ENCODE measurements at places on chromosomes 1 and 21.

- no peak for DNase-seq
These were observed 116.9 kb downstream of the CAMTA1 start for GRCh38 chr1:6902153-6902552.

GRCh38 chr1:115839029-115839678 is 1.8 kb downstream of the NHLH2 start:
- no peak for DNase-seq

DNA sequence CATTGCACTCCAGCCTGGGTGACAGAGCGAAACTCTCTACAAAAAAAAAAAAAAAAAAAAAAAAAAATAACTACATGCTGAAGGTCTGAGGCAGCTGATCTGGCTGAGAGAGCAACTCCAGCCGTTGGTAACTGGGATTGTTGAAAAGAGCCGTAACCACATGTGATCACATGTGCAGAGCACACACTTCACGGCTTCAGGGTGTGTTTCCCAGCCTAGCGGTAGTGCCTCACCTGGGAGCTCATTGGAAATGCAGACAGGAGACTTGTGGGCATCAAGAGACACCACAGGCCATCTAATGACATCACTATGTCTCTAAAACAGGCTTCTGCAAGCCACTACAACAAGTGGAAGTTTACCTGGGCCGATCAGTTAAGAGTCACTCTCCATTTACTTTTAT is 11.8 kb upstream of the OTUD7B start:
- no peak for DNase-seq

GRCh38 chr1:66305927-66306326 is 228.0 kb upstream of the SGIP1 start:
- DNase-seq, result no peak

GRCh38 chr1:219126377-219126776 is 47.3 kb upstream of the LYPLAL1 start:
- no peak for DNase-seq

DNA sequence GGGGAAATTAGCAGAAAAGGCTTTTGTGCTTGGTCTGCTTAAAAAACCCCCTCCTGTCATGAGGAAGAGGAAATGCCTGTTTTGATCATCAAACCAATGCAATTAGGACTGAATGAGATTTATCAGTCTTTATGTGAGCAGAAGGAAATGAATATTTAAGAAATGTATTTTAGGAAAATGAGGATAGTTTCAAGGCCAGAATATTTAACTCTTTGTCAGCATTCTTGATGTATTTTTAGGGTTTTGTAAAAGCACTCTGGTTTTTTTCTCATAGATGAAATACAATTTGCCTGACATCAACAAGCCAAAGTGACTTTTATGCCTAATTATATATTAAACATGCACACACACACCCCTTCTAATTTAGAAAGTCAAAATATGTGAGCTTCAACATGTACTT is 213.8 kb downstream of the GRIK1 start:
- no peak for DNase-seq

DNA sequence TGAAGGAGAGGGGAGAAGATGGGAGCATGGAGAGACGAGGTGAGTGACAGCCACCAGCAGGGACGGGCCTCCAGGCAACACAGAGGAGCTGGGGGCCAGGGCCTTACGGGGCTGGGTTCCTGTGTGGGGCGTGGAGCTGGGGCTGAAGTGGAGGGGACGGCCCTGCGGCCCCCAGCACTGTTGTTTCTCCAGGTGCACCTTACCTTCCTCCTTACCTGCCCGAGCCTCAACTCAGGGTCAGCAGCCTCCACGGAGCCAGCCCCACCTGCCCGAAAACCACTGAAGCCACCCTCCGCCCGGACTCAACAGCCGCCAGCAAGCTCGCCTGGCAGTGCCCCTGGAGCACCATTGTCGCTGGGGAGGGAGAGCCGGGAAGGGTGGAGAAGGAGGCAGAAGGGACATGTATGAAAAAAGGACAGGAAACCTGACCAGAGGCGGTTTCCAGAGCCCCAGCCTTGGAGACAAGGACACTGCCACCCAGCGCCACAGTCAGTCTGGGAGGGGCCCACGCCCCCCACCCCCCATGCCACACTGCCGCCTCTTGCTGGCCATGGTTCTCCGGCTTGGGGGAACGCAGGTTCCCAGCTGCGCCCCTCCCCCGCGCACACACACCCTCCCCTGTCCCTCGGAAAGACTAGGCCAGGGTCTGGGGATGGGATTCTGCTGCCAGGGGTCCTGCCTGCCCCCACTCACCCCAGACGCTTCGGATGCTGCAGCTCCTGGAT is 10.6 kb downstream of the PLA2G2F start:
- no peak for DNase-seq

DNA sequence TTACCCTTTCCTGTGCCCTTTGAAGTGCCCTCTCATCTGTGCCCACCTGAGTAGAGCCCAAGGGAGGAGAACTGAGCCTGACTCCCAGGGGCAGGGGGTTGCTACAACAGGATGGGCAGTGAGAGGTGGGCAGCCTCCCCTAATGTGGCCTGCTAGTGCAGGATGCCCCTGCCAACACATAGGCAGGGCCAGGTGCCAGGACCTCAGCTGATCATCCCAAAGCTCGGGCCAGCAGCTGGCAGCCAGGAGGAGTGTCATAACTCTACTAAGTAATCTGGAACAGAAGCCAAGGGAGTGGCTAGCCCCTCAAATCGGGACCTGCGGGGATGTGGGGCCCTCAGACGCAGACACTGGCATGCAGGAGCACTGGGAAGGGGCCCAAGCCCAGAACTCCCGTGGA is 208.8 kb upstream of the RAB4A start:
- no peak for DNase-seq

DNA sequence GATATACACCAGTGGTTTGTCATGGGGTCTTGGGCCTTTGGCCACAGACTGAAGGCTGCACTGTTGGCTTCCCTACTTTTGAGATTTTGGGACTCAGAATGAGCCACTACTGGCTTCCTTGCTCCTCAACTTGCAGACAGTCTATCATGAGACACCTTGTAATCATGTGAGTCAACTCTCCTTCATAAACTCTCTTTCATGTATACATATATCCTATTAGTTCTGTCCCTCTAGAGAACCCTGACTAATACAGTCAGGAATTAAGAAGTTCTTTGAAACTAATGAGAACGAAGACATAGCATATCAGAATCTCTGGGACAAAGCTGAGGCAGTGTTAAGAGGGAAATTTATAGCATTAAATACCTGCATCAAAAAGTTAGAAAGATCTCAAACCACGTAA is 110.8 kb downstream of the SLC5A9 start:
- DNase-seq, result no peak

DNA sequence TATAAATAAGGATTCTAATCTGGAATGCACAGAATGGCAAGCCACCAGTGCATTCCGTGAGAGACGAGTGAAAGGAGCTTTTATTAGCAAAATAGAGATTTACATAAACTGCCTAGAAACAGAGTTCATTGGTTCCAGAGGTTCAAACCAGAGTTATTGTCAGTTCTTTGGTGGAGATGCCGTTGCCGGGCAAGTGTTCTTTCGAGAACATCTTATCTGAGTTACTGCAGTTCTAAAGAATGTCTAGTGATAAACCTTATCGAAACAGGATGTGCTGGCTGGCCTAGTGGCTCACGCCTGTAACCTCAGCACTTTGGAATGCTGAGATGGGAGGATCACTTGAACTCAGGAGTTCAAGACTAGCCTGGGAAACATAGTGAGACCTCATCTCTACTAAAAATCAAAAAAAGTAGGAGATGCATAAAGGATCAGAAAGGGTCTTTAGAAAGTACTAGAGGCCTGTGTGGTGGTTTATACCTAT is 19.9 kb upstream of the EVI5 start:
- DNase-seq, result no peak

DNA sequence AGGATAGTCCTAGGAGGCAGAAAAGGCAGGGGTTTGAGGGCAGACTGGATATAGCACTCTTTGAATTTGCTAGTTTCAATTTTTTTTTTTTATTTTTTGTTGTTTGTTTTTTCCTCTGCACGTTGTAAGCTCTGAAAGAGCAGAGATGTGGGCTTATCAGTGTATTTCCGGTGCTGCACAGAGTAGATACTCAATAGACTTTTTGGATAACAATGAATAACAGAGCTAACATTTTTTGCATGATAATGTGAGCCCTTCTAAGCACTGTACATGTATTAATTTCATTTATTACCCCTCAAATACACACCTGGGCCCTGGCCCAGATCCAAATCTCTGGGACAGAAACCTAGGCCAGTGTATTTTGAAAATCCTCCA is 17.1 kb upstream of the PARP1 start:
- DNase-seq, result no peak

GRCh38 chr1:2335721-2336455 is 55.5 kb downstream of the MORN1 start:
- DNase-seq, result no peak

DNA sequence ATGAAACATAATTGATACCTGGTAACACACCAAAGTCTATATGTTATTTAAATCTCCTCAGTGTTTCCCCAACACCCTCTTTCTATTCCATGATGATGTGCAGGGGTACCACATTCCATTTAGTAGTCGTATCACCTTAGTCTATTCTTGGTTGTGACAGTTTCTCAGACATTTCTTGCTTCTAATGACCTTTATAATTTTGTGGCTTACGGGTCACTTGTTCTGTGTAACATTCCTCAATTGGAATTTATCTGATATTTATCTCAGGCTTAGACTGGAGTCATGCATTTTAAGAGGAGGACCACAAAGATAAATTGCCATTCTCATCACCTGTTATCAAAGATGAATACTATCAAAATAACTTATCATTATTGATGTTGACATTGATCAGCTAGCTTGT is 679.6 kb downstream of the USP25 start:
- DNase-seq, result no peak

- DNase-seq, result no peak
These were observed 555.2 kb downstream of the PLPP3 start for GRCh38 chr1:56024155-56024554.

GRCh38 chr1:248748211-248748610 is 7.3 kb downstream of the LYPD8 start:
- DNase-seq, result no peak

GRCh38 chr21:38120984-38121855 is 135.6 kb upstream of the KCNJ15 start:
- no peak for DNase-seq

- no peak for DNase-seq
These were observed 37.5 kb downstream of the S100B start for GRCh38 chr21:46567348-46567747.

GRCh38 chr1:30749691-30750583 is 7.6 kb downstream of the LAPTM5 start:
- peak; percentile 47 for DNase-seq

DNA sequence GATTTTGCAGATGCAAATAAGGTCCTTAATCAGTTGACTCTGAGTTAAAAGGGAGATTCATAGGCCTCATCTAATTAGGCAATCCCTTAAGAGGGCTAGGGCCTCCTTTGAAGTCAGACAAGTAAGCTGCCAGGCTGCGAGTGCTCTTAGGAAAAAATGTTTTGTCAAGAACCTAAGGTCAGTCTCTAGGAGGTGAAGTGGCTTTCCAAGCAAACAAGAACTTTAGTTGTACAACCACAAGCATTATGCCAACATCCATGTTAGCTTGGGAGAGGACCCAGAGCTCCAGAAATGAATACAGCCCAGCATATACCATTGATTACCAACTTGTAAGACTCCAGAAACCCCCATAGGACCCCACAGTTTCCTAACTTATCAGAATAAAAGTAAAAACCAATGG is 1366.2 kb downstream of the PLA2G4A start:
- DNase-seq, result no peak

DNA sequence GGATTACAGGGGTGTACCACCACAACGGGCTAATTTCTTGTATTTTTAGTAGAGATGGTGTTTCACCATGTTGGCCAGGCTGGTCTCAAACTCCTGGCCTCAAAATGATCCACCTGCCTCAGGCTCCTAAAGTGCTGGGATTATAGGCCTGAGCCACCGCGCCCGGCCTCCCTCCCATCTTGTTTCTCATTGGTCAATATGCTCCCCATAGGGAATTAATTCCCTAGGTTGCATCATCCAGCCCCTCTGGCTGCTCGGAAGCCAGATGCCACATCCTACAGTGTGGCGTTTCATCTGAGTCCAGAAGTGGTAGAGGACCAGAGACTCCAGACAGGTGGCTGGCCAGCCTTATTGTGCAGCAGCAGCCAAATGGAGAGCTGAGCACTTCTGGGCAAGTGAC is 11.5 kb upstream of the VASH2 start:
- DNase-seq, result no peak

DNA sequence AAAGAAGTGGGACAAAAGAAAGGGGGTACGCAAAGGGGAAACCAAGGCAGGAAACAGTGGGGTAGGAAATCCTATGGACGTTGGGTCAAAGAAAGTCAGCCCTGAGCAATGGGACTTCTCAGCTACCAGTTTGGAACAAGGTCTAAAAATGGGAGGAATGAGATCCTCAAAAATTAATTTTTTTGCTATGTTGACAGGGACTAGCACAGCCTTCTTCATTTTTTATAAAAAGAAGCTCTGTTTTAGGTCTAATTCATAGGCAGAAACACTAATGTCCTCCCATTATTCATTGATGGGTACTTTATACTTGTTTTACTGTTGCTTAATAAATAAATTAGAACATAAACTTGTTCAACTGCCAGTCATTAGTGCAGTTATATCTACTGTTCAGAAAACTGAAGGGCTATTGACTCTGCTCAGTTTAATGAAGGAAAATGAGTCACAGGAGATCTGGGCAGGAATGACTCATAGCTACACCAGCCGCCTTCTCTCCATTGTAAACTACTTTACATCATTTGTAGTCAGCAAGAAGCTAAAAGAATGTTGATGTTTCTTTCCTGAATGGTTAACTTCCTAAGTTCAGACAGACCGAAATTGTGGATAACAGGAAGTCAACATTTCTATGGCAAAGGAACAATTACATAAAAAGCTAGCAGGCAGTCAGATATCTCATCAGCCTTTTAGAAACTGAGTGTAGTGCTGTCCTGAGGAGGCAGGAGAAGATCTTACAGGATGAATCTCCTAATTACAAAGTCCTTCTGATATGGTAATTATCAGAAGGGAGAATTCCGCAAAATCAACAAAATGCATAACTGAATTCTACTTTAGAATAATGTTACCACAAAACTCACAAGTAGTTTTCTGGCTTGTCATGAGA is 356.4 kb upstream of the PKN2 start:
- DNase-seq, result no peak

DNA sequence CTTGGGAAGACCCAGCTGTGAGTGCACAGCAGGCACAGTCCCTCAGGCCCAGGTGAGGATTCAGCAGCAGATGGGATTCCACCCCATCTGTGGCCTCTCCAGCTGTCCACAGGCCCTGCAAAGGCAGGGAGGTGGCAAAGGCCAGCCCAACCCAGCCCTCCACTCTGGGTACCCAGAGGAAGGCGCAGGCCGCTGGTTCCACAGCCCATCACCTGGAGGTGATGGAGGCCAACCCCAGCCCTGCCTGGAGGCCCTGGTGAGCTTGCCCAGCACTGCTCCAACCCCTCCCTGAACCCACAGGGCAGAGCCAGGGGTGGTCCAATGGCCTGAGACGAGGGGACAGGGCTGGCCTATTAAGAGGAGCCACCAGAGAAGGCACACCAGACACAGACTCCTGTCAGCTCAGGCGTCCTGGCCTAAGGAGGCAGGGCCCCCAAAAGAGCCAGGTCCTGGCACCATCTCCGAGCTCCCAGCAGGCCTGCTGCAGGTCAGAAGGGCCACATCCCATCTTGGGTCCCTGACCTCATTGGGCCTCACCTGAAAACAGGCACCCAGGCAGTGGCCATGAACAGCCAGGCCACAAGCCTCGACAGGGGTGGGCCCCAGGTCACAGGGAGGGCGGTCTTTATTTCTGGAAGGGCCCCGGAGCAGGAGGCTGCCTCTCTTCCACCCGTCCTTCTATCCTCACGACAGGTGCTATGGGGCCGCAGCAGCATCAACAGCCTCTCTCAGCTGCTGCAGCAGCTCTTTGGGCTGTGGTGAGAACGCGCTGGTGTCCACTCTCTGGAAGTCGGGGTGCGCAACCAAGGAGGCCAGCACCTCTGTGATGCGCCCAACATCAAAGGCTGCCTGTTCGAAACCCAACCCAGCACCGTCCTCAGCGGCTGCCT is 3.2 kb downstream of the JMJD4 start:
- DNase-seq, result no peak

Data from DND-41 (cell line).